ENCODE measurements at places on chromosomes 3 and 15. TPM values are rescaled to one million over a fixed set of nuclear protein-coding genes. Genes with fewer than 3 reads are reported as not detected.

DNA sequence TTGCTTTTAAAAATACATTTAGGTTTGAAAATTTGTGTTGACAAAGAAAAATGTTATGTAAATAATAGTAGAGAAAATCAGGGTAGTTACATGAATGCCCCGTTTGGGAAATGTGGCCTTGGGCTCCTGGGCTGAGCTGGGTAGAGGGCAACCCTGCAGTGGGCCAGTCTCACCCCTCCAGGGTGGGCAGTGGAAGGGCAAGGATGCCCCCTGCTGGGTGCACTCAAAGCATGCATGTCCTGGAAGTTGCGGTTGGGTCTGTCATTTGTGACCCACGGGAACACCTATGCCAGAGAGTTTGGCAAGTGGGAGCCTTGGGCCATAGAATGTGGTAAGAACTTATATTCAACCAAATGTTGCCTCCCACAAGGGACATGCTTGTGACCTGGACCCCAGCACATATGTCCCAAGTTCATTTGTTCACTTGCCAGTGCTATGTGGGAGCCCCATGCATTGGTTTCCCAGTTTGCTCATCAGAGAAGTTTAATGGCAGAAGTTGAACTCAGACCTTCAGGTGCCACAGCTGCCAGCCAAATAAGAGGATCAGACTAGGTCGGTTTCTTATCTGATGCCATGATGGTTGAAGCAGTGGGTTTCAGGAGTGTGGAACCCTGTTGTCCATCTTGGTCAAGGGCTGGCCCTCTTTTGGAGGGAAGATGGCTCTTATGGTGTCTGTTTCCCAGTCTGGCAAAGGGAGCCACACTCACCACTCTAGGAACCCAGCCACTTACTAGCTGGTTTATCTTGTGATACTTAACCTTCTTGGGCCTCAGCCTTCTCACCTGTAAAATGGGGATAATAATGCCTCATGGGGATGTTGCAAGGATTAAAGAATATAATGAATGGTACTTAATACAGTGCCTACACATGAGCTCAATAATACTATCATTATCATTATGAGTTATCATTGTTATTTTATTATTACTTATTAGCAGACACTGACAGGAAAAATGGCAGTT, 2.5 kb upstream of the PLCB2 start:
- DNase-seq, result peak; percentile 69

- DNase-seq, result no peak
These were observed 258.1 kb upstream of the ROPN1 start for GRCh38 chr3:124250053-124250452.

DNA sequence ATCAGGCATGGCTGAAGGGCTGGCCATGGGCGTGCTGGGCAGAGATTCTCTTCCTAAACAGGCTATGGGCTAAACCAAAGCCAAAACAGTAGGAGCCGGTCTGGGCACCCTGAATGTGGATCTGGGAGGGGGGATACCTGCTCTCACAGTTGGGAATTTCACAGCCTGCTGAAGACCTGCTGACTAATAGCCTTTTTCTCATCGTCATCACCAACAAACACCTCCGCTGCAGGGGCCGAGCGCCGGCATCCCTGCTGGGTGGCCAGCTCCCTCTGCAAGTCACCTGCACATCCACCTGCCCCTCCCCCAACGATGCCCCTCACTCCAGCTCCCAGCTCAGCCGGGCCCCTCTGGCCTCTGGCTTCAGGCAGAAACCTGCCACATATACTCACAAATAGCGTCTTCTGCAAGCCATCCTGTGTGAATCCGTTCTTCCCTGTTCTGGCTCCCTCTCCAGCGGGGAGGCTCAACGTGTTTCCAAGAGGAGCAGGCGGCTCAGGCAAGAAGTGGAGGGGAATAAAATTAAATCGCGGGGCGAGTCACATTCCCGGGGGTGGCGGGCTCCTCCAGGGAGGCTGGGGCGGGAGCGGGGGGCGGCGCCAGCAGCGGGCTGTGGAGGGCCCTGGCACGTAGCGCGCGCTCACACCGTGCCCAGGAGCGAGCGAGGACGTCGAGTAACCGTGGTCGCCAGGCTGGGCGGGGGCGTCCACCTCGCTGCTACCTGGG, 466 bp downstream of the IQSEC1 start:
- no peak for DNase-seq

- no peak for DNase-seq
These were observed 90.5 kb downstream of the CCNL1 start for GRCh38 chr3:157069406-157069805.

DNA sequence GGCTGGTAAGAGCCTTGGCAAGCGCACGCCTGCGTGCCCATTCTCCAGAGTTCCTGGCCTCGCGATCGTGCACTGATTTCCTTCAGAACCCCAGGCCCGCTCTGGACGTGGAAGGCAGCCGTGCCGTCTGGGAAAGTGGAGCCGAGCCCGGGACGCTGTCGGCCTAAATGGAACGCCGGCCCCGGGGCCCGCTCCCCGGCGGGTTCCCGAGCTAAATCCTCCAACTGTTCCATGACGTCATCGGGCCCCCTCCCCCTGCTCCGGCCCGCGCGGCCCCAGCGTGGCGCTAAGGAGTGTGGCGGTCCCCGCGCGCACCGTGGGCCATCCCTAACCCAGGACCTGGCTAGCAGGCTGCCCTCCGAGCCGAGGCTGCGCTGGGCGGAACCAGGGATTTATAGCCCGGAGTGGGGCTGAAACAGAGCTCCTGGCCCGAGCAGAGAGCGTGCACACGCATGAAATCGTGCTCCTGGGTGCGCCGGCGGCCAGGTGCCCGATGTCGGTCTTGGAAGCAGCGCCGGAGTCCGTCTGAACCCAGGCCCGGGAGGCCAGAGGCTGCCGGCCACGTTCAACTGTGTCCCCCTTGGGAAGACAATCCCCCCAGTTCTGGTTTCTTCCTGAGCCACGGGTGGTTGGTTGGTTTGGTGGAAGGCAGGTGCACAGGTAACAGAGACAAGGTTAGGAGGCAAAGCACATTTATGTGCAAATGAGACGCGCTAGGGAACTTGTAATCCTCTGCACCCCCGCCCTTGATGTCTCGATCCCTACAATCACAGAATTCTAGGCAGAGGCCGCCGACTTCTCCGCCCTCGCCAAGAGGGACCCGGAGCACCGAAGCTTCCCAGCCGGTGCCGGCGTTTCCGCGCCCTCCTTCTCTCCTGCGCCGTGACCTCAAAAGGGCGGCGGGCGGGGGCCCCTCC, 84.9 kb upstream of the ETV5 start:
- no peak for DNase-seq

The ALG1L2 gene
- total RNA-seq, result 0.78 TPM

DNA sequence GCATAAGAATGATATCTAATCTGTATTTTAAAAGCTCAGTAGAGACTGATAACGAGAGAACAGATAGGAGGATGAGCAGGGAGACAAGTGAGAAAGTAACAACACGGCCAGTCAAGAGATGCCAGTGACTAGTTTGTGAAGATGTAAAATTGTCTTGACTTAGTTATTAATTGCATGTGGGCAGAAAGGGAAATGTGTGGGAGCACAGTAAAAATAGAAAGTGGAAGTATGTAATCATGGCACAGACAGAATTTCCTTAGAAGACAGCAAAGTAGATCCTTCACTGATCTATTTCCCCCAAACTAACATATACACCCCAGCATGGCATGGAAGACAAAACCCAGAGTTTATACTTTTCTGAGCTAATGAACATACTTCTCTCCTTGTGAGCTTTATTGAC, 344.5 kb downstream of the FGF12 start:
- DNase-seq, result no peak

- DNase-seq, result no peak
These were observed 250.0 kb upstream of the PDZRN3 start for GRCh38 chr3:73874606-73875369.

- no peak for DNase-seq
These were observed 27.8 kb upstream of the NR2E3 start for GRCh38 chr15:71782422-71783165.

GRCh38 chr3:142863010-142863817, 25.7 kb downstream of the PCOLCE2 start:
- DNase-seq, result no peak

DNA sequence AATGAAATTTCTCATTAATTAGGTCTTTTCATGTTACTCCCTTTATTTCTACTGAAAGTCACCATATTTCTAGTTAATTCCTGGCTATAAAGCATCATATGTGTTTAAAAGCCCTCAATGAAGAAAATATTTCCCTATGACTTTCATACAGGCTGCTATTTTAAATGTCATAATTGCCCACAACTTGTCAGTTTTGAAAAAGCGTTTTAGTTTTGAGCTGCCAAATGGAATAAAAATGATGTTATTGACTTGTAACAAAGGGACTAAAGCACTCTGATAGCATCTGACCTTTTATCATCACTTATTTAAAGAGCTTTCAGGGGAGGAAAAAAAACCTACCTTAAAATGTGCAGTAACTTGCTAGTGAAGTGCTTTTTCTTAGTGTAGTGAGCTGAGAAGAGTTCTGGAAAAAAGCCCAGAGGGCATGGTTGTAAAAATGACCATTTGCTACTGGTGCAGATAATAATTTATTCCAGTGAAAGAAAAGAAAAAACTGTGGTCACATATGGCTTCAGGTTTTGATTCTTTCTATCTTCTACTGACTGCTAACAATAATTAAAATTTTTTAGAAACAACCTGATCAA, 877.2 kb downstream of the CADM2 start:
- DNase-seq, result no peak

DNA sequence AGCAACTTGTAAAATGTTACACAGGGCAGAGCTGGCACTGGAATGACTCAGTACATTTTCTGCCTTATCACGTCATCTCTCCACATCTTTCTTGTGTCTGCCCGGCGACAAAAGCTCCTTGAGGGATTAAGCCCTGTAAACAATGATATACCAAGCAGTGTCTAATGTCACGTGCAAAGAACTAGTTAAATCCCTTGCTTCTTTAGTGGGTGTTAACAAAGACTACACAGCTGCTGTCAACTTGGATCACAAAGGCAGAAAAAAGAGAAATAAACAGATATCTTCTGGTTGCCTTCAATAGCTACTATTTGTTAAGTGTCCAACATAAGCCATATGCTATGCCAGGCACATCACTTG, 48.1 kb upstream of the FRMD4B start:
- DNase-seq, result no peak

The ARHGEF26 gene
- total RNA-seq, result 26.3 TPM

- no peak for DNase-seq
These were observed 68.6 kb downstream of the ABHD5 start for GRCh38 chr3:43759297-43759782.

- DNase-seq, result peak; percentile 74
These were observed 21.1 kb upstream of the PLXND1 start for GRCh38 chr3:129627350-129628168.

DNA sequence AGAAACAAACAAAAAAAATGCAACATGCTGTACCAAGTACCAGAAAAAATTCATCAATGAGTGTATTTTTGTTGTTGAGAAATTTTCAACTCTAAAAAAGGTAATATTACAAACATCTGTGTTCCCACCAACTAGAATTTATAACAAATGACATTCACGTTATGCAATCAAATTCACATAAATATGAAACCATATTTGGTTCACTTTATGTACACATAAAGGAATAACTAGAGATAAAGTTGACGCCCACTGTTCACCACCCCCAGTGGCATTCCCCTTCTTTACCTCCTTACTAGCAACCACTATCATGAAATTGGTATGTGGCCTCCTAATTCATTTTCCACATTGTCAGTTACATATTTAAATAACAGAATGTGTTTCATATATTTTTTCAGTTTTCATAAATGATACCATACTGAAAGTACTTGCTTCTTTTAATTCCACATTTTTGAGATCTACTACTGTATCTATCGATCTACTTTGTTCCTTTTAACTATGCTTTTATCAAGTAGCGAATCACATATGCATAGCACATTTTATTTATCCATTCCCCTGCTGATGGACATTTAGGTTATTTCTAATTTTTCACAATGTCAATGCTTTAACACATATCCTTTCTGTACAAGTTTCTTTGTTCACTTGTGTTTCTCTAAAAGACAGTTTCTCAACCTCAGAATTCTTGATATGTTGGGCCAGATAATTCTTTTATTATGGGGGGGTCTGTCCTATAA, 34.5 kb downstream of the TBC1D5 start:
- no peak for DNase-seq

- peak; percentile 37 for DNase-seq
These were observed 127.1 kb downstream of the KLF13 start for GRCh38 chr15:31453558-31454318.

DNA sequence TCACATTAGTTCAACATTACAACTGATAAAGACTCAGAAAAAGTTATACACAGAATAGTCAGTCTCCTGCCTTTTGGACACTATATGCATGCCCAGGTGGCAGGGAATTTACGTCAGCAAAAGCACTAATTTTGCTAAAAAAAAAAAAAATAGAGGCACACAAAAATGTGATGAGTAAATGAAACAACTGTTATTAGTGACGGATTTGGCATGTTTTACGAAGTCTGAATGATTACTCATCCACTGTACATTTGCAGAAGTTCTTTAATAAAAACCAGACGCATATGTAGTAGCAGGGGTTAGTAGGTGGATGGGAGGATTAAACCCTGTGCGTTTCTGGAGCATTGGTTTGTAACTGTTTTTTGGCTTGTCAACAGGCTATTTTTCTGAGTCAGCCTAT, 99.0 kb downstream of the MITF start:
- no peak for DNase-seq

DNA sequence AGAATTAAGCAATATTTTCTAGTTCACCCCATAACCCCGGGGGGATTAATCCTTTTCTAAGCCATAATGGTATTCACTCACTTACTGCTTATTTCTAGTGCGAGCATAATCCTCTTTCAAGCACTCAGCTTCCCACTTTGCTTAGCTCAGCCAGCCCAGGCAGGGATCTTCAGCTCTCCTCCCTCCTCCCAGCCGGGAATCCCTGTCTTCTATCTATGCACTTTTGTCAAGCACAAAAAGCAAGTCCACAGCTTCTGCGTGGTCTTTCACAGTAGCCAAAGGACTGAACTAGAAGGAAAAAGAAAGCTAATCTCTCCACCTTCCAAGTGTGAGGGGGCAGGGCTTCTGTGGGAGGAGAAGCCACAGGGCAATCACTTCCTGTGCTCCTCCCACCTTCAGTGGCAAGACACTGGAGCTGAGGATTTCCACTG, 62.8 kb downstream of the PEX5L start:
- no peak for DNase-seq

DNA sequence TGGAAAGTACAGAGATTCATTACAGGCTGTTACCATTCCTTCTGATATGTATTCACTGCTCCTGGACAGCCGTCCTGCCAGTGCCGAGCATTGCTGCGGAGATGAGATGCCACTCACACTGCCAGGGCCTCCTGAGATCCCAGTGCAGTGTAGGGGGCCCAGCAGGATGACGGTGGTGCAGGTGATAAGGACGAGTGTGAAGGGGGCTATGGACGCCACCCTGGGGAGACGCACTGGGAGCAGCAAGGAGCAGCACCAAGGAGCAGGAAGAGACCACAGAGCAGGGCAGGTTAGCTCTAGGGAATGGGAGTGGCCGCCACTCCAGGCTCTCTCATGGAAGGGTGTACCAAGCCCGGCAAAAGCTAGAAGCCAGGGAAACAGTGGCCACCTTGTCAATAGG, 4.0 kb upstream of the KLF15 start:
- peak; percentile 27 for DNase-seq

DNA sequence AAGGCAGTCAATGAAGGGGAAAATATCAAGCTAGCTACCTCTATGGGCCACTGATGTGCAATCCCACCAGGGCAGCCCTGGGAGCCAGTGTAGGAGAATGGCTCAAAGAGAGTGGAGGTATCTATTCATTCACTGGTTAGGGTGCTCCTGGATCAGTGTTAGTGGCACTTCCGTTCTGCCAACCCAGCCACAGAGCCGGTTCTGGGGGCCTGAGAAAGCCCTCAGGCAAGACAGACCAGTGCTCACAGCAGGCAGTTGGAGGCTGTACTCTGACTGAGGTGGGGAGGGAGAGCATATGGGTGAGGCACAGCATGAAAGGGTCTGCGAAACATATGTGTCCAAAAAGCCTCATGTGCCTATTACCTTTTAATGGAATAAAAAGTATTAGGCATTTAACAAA, 109.3 kb downstream of the KCNMB2 start:
- DNase-seq, result no peak

Measured in left lobe of liver (tissue), 2 donors.